ENCODE measurements at places on chromosomes 7 and 10.

DNA sequence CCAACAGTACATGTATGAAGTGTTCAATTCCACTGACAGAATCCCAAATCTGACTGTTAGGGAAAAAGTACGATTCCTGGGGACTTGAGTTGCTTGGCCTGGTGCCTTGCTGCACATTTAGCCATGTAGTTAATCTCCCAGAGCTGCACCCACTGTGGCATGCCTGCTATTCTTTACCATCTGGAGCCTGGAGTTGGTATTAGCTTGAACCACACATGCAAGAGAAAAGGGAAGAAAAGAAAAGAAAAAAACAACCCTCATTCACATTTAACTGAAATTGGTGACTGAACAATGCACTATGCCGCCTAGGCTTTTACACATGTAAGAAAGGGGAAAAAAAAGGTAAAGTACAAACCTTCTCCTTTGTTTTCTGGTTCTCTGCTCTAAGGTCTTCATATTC is 26.1 kb downstream of the SHTN1 start:
- no peak for DNase-seq

DNA sequence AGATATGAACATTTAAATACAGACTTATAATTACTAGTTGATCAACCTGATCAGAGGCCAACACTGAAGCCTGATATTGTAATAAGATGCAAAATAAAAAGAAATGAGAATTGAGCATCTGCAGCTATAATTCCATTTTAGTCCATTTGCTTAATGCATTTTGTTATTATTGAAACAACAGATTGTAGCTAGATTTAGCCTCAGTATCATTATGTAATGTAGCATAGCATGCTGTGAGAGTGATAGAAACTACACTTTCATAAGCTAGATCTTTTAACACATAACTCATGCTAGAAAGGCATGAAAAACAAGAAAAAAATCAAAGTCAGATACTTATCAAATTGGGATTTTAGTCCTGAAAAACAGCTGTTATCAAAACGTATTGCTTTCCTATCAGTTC is 292.7 kb upstream of the ADARB2 start:
- no peak for DNase-seq

DNA sequence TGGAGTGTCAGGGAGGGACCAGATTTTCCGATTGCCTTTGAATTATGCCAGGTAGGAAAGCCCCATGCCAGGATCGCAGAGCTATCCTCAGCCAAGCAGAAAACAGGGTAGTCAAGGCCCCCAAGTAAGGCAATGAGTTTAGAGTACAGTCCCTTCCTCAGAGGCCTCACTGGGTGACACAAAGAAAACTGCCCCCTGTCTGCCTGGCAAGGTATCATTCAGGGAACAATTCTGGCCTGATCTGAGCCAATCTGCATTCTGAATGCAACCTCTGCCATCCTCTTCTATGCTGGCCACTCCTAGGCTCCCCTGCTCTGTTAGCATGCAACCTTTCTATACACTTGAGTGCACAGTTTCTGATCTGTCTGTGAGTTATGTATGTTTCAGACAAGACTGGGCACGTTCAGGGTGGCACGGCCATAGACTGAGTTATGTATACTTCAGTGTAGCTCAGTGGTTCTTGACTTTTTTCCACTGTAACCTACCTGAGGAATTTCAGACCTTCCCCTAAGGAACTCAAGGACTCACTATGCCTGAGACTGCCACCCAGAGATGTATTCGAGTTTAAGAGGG is 336.8 kb downstream of the PLXNA4 start:
- DNase-seq, result no peak

DNA sequence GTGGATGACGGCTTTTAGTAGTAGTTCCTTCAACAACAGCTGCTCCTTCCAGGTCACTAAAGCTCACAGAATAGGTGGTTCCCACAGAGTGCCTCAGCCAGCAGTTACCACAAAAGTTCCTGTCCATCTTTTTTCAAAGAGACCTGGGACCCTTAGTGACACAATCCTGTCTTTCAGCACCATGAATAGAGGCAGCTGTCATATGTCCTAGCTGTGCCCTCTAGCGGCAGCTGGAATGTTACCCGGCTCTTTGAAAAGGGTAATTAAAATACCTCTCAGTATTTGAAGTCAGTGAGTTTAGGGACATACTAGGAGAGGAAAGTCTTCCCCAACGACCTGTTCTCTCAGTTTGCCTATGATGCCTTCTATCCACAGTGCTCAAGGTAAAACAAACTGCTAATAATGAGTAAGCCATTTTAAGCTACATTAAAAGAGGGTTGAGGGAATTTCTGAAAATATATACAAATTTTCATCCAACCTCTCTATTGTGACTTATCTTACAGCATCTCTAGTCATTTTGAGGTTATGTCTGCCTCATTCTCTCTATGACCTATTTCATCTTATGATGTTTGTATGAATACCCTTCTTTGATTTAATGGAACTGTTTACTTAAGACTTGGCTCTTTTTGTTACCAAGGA is 290.8 kb downstream of the NXPH1 start:
- no peak for DNase-seq

GRCh38 chr10:113515161-113515560 is 37.7 kb upstream of the HABP2 start:
- DNase-seq, result no peak

DNA sequence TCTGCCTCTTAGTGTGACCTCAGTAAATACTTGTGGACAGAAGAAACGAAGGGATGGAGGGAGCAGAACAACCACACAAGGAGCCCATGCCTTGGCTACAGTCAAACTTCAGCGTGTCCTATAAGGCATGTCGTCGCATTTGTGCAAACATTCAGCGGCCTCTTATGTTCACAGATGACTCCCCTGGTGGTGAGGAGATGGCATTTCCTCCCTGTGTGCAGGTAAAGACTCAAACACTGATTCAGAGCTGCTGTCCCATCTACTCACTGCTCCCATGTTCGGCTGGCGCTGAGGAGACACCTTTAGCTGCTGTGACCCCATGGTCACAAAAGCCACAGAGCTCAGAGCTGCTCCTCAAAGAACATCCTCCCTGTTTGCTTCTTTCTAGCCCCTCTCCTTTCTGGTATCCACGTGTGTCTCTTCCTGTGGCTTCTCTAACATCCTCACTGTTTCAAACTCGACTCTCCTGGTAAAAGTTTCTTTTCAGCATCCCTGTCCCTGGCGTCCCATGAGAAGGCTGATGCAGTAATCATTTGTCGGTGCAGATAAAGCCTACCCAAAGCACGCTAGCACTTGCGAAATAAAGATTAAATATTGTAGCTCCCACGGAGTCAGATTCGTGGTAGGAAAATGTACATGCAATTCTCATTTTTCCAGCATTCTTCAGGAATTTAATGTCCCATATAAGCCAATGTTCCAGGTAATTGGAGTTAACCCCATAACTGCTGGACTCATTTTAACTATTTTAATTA is 124.9 kb upstream of the NEBL start:
- DNase-seq, result no peak

- DNase-seq, result no peak
Observed at GRCh38 chr7:108627476-108628051, 57.9 kb downstream of the DNAJB9 start.

DNA sequence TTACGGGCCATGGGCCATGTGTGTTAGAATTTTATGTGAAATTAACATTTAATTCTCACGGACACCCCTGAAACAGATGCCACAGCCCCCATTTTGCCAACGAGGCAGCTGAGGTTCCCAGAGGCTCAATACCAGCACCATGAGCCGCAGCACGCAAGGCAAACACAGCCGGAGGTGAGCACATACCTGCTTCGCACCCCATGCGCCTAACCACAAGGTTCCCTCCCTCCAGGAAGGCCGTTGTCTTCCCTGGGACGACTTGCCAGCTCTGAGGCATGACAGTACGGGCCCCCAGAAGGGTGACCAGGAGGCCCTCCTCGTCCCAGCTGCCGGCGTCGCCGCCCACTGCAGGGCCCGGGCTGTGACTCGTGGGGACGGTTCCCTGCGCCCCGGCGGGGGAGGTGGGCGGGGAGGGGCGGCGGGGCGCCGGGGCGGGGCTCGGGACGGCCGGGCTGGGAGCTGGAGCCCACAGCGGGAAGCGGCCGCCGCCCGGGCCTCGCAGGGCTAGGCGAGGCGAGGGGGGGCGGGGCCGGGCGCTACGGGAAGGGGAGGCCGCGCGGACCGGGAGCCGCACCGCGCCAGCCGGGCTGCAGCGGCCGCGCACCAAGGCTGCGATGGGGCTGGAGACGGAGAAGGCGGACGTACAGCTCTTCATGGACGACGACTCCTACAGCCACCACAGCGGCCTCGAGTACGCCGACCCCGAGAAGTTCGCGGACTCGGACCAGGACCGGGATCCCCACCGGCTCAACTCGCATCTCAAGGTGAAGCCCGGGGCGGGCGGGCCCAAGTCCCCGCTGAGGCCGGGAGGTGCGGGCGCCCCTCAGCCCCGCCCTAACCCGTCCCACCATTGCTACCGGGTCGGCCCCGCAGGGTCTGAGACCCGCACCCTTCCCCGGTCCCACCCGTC is at the start of gene CAV2:
Gene CAV2 (plus strand): TSS at position 571 of the 910 bp plus-strand sequence. CDS start 44 bp downstream, at position 615.
- DNase-seq, result peak; percentile 48

DNA sequence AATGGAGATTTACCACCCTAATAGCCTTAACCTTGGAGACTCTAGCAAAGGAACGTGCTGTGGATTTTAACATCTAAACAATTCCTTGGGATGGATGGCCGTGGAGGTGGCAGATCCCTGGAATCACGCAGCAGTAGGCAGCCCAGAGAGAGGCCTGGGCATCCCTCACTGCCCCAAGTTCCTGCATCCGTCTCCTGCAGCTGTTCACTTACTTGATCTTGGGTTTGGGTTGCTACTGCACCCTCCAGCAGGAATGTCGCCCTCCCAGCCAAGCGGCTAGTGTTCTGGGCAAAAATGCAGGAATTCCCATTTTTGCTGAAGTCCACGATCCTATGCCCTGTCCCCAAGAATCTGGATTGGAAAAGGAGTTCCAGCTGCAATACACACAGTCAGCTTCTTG is 166.7 kb upstream of the SH2B2 start:
- DNase-seq, result no peak

- no peak for DNase-seq
Observed at GRCh38 chr7:28591725-28592349, 179.5 kb downstream of the CREB5 start.

GRCh38 chr10:133129859-133130495 is 30.0 kb upstream of the KNDC1 start:
- DNase-seq, result no peak

- no peak for DNase-seq
Observed at GRCh38 chr7:113787106-113787505, 131.7 kb downstream of the PPP1R3A start.

DNA sequence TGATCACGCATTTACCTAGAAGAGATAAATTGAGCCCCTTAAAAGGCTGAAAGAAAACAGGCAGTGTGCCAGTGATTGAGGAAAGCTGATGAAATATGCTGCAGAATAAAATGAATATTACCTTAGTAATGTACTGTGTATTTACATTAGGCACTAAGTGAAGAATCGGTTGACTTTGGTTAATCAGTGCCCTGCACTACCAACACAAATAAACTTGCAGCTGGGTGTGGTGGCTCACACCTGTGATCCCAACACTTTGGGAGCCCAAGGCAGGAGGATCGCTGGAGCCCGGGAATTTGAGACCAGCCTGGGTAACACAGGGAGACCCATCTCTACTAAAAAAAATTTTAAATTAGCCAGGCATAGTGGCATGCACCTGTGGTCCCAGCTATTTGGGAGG is 148.3 kb upstream of the TCF7L2 start:
- no peak for DNase-seq

- no peak for DNase-seq
Observed at GRCh38 chr10:54772468-54773122, 28.4 kb downstream of the PCDH15 start.

- no peak for DNase-seq
Observed at GRCh38 chr7:106545275-106545674, 115.7 kb downstream of the CCDC71L start.

- no peak for DNase-seq
Observed at GRCh38 chr7:92563345-92563744, 26.8 kb downstream of the FAM133B start.

DNA sequence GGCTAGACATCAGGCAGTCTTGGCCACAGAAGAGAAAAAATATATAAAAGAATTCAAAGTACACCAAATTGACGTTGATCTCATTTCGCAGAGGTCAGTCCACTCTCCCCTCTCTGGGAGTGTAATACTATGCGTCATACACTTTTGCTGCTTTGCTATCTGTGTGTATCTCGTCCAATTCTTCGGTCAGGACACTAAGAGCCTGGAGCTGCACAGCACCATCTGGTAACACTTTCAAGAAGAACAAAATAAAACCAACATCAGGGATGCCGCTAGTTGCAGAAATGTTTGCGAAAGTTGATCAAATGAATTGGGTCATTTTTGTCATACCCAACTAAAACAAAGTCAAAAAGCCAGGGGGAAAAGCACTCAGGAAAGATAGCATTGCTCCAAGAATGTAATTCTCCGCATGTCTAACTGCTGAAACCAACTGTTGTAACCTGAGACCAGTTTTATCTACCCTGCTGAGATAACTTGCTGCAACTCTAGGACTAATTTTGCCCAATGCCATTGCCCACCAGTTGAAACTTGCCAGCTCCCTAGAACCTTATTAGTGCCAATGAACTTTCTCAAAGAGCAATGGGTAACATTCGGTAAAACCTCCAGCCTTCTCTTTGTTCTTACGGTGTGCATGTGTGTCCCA is 23.0 kb downstream of the TMEM176A start:
- no peak for DNase-seq

GRCh38 chr7:30630986-30631385 is 36.3 kb downstream of the GARS1 start:
- DNase-seq, result no peak

GRCh38 chr7:131183611-131184119 is 144.0 kb upstream of the MKLN1 start:
- DNase-seq, result peak; percentile 15

DNA sequence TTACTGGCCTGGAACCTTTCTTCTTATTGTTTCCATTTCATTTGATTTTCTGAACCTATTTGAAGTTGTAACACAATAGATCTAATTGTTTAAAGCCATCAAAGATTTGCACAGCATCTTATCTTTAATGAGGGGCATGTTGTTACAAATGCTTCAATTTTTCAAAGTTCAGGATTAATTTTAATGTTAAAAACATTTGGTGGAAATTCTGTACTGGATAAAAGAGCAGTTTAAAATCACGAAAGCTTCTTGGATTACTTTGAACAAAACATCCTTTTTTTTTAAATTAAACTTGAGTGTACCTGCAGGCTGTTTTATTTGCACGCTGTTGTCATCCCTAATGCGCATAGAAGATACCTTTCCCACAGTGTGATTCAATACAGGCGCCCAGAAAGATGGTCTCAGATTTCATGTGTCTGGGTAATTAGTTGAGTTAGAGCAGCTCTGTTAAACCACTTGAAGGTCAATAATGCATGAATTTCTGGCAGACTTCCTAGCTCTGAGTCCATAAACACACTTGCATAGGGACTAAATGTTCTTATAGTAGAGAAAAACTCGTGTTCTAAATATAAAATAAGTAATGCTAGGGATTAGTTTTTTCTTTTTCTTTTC is 29.3 kb upstream of the DDX50 start:
- DNase-seq, result peak; percentile 95

DNA sequence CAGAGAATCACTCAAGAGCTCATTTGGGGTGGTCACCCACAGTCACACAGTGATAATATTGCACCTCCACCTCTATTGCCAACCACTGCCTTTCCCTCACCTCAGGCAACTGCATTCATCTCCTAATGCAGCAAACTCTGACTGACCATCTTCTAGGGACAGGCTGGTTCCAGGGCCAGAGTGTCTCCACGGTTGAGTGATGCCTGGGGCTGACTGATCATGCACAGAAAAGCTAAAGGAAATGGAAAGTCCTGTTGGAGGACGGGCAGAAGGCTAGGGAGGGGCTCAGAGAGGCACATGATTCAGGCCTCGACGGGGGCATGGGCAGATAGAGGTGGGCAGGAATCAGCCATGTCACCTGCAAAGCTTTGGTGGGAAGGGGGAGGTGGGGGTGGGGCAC is 127.1 kb upstream of the TNS3 start:
- DNase-seq, result no peak
